ENCODE measurements at places on chromosomes 4 and X.

DNA sequence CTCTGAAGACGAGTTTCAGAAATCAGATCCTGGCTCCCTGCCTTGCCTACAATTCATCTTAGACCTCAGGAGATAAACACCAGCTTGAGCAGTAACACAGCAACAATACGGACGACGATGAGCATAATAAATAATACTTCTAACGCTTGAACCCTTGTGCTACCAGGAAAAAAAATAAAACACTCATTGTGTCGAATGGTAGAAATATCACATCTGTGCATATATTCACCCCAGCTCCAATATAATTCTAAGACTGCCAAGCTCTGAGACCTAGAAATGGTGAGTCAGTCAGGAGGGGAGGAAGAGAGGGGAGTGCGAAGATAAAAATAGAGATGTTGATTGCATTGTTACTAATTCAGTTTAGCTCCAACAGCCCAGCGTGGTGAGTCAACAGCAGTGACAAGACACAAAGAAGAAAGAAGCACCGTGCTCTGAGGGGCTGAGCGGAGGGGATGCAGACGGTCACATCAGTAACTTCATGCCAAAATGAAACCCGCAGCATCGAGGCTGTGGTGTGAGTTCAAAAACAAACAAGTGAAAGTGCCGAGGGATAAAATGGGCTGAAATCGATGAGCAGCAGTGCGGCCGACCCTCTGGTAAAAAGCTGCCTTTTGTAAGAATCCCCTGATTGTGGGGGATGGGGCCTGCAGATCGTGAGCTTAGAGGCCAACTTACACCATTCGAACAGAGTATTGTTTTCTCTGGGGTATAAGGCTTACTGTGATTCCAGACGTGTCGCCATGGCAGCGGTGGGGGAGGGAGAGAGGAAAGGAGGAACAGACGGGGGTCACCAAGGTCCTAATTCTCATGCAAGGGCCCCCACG is 150.4 kb downstream of the MGST2 start:
- DNase-seq: peak; percentile 4

- DNase-seq: no peak
These were observed 676.7 kb upstream of the LCORL start for GRCh38 chr4:18698119-18698883.

DNA sequence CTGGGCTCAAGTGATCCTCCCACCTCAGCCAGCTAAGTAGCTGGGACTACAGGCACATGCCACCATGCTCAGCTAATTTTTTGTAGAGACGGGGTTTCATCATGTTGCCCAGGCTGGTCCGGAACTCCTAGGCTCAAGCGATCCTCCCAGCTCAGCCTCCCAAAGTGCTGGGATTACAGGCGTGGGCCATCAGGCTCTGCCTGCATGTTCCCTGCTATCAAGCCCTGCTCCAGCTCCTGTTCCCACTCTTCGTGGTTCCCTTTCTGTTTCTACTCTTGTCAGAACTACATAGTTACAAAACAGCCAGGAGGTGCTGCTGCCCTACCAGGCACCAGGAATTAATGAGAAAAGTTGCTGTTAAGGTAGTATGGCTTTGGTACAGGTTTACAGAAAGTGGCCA is 8.7 kb downstream of the TIMP1 start:
- DNase-seq: no peak

- no peak for DNase-seq
These were observed 1248.8 kb downstream of the ADGRL3 start for GRCh38 chr4:62448911-62449310.
